Activated CD4-positive, alpha-beta T cell treated with anti-CD3 and anti-CD28 coated beads, Interleukin-2, amount 10 ng/mL, durations not matched to agents 7 days and 5 days (primary cell): ENCODE measurements at places on chromosomes 11 and 22. TPM values are rescaled to one million over a fixed set of nuclear protein-coding genes. Genes with fewer than 3 reads are reported as not detected.

Gene DEFB131B
- not detected for total RNA-seq

DNA sequence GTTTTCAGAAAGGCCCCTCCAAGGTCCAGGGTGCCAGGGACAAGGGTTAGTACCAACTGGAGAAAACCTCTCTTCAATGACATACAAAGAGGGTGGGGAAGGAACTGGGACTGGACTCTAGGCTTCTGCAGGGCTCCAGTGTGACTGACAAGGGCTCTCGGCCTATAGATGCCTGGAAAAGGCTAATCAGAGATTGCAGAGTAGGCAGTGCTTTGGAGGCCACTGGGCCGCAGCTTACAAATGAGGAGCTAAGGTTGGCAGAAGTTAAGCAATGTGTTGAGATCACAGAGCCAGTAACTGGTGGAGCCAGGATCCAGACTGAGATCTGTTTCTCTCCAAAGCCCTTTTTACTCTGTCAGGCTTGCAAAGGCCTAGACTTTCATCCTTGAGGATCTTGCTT lies 7.4 kb upstream of the DGKZ start:
- H3K4me1 ChIP-seq = peaks cover 72% of the 10 kb centered on the region
- no peak overlapping the region for H3K4me3 ChIP-seq
- no peaks in the 10 kb centered on the region for H3K36me3 ChIP-seq
- H3K27ac ChIP-seq = no peak overlapping the region
- peaks cover 2% of the 10 kb centered on the region for H3K27me3 ChIP-seq

Gene GPR83
- 0.06 TPM for total RNA-seq

- no peaks in the 10 kb centered on the region for H3K36me3 ChIP-seq
- no peak overlapping the region for H3K4me3 ChIP-seq
- no peaks in the 10 kb centered on the region for H3K27me3 ChIP-seq
- no peak for DNase-seq
- H3K27ac ChIP-seq = no peak overlapping the region
Measured at GRCh38 chr11:69791276-69792180, 16.4 kb upstream of the FGF4 start.

Gene APOL5
- total RNA-seq = not detected

DNA sequence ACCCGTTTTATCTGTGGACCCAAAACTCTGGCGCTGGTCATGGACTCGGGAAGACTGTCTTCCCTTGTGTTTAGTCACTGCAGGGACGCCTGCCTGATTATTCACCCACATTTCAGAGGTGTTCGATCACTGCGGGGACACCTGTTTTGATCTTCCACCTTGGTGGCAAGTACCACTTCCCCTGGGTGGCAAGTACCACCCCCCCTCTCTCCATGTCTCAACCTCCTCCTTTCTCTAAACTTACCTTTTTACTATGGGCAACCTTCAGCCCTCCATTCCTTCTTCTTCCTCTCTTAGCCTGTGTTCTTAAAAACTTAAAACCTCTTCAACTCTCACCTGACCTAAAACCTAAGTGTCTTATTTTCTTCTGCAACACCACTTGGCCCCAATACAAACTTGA lies 1.9 kb upstream of the NDUFC2 start:
- no peak for DNase-seq
- H3K4me3 ChIP-seq = peak overlapping the region; percentile 23
- peaks cover 42% of the 10 kb centered on the region for H3K4me1 ChIP-seq
- no peaks in the 10 kb centered on the region for H3K27me3 ChIP-seq
- peaks cover 14% of the 10 kb centered on the region for H3K36me3 ChIP-seq
